Myocyte (in vitro differentiated cells): ENCODE measurements at places on chromosomes 16 and 17.

GRCh38 chr17:49573510-49574322, 2.0 kb upstream of the NXPH3 start:
- DNase-seq, result no peak

- no peak for DNase-seq
Observed at GRCh38 chr16:49969091-49970030, 55.7 kb upstream of the CNEP1R1 start.

DNA sequence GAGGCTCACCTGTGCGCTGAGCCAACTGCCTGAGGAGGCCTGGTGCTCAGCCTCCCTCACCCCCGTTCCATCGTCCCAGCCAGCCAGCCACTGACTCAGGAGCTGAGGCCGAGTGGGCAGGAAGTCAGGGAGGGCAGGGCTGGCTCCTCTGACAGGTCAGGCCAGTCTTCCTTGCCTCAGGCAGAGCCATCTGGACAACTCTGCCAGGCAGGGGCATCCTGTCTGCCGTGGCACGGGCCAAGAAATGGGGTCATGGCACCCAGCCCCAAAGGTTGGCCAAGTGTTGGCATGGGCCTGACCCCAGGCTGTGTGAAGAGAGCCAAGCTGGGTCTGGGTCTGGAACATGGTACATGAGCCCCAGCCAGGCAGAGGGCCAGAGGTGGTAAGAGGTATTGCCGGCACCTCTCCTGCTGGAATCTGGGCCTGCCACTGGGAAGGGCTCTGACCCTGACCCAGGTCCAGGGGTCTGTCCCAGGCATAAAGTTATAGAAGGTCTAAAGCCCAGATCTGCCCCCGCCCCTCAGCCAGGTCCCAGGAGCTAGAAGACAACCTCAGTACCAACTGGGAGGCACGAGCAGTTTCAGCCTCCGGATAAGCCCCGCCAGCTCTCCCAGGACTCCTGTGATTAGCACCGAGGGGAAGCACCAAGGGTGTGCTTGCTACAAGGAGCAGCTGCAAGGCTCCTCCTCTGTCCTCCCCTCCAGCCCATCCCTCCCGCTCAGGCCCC, 2.5 kb upstream of the VASN start:
- no peak for DNase-seq

DNA sequence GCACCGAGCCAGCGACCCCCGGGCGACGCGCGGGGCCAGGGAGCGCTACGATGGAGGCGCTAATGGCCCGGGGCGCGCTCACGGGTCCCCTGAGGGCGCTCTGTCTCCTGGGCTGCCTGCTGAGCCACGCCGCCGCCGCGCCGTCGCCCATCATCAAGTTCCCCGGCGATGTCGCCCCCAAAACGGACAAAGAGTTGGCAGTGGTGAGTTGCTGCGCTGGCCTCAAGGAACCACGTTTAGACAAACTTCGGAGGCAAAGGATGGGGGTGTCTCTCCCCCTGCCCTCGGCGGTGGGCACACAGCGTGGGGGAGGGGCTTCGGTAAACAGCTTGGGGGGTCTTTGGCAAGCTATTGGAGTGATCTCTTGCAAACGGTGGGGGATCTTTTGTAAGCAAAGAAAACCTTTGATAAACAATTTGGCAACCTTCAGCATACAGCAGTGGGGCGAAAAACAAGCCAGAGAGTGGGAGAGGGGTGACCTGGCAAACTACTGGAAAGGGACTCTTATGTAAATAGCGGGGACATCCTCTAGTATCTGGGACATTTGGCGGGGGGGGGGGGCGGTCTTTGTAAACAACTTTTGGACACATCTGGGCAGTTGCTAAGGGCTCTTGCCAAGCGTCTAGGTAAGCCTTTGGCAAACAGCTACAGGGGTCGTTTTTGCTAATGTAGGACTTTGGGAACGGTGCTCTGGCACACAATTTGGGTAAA, 587 bp downstream of the MMP2 start:
- peak; percentile 34 for DNase-seq

DNA sequence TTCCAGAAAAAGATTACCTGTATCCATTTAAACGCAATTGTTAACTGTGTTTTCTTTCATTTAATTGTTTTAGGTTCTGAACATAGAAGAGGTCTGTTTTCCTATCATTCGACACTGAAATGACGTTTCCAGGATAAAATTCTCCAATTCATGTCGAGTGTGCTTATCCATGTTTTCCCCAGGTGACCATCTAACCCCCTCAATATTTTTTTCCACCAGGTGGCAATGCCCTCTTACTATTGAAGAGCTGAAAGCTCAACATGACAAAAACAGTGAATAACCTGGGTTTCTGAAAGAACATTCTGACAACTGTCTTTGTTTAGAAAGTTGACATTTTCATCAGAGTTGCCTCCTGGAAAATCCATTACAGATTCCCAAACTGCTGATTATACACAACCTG, 948.7 kb downstream of the KCNJ2 start:
- DNase-seq, result peak; percentile 22

- DNase-seq, result no peak
Observed at GRCh38 chr17:73634629-73635028, 9.6 kb downstream of the SDK2 start.

DNA sequence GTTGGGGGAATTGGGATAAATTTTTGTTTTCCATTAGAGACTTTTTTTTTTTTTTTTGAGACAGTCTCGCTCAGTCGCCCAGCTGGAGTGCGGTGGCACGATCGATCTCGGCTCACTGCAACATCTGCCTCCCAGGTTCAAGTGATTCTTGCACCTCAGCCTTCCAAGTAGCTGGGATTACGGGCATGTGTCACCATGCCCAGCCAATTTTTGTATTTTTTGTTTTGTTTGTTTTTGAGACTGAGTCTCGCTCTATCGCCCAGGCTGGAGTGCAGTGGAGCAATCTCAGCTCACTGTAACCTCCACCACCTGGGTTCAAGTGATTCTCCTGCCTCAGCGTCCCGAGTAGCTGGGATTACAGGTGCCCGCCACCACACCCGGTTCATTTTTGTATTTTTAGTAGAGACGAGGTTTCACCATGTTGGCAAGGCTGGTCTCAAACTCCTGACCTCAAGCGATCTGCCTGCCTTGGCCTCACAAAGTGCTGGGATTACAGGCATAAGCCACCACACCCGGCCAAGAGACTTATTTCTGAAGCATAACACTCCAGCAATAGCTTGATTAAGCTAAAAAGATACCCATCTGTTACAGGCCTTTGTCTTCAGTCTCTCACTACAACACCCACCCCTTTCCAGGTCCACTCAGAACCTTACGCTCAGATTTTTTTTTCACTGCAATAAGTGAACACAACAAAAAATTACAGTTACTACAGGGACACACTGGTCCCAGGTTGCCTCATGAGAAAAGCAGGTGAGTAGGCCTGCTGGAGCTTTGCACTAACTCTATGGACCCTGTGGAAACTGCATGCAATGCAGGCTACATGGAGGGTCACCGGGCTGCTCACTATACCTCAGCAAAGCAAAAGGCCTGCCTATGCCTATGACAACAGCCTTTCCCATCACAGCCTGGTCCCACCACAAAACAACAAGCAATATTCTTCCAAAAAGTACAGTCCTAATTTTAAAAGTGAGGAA, 34.6 kb downstream of the KANSL1 start:
- DNase-seq, result no peak

GRCh38 chr16:72952404-72952803, 95.5 kb downstream of the ZFHX3 start:
- DNase-seq, result no peak

GRCh38 chr17:19371259-19372010, 6.9 kb upstream of the MAPK7 start:
- peak; percentile 86 for DNase-seq

DNA sequence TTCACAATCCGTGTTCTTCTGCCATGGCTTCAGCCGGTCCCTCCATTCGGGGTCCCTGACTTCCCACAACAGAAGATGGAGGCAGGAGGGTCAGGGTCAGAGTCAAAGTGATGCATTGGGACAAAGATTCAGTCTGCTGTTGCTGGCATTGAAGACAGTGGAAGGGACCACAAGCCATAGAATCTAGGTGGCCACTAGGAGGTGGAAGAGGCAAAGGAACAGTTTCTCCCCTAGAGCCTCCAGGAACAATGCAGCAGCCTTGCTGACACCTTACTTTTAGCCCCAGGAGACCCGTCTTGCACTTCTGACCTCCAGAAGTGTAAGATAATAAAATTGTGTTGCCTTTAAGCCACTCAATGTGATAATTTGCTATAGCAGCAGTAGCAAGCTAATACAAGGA, 55.9 kb downstream of the MFSD11 start:
- DNase-seq, result no peak

GRCh38 chr17:13638855-13639458, 37.2 kb upstream of the HS3ST3A1 start:
- DNase-seq, result peak; percentile 54

DNA sequence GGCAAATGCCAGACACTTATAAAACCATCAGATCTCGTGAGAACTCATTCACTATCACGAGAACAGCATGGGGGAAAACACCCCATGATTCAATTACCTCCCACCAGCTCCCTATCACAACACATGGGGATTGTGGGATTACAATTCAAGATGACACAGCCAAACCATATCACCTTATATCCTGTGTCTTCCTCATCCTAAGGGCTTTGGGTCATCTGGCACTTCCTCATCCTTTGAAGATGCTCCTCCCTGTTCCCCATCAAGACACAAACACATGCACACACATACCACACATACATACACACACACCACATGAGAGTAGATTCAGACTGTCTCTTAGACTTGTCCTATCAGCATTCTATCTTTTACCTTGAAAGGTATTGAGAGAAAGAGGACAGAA, 2.8 kb upstream of the PMFBP1 start:
- DNase-seq, result no peak

GRCh38 chr17:48054238-48055185, 6.4 kb downstream of the NFE2L1 start:
- DNase-seq, result peak; percentile 32

DNA sequence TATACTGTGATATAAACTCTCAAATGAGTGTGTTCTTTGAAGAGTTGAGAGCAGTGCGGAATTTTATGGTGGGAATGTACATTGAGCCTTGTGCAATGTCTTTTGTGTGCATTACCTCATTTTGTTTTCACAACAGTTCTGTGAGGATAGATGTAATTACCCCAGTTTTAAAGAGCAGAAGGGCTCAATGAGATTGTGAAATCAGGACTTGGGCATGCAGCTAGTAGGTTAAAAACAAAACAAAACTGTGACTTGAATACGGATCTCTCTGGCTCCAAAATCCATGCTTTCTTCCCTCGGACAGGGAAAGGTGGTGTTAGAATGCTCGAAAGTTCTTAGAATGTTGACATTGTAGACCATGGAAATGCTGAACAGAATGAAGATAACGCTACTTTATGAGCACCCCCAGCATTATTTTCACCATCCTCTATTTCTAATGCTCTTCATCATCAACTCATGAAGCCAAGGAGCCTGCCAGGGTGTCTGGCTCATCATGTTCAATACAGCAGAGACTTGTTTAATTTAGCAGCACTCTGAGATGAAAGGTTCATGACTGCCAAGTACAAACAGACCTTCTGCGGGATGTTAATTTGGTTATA, 17.1 kb downstream of the MRTFB start:
- no peak for DNase-seq

GRCh38 chr16:80704751-80705505, 99.5 kb downstream of the CDYL2 start:
- DNase-seq, result no peak

DNA sequence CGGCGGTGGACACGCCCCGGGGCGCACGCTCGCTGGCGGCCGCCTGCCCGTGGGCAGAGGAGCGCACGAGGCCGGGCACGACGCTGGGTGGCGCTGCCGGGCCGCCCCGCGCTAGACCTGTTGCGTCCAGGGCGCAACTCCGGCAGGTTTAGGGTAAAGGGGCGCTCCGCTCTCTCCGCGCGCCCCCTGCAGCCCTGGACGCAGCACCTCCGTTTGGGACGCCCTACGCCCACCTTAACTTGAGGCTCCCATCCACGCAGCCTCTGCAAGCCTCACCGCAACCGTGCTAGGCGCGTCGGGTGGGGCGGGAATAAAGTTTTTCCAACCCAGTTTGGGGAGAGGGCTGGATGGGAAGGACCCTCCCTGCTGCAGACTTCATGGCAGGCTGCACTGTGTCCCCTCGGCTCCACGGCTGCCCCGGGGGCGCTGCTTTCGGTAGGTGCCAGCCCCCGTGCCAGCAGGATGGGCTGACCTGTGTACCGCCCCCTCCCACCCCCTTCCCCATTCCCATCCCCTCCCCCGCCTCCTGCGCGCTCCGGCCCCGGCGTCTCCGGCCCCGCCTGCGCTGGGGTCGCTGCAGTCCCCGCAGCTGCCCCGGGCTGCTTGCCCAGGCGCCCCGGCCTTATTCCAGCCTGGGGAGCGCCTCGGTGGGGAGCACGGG, at the start of gene SYT17:
Gene SYT17, plus strand, starts transcription at position 531 of the 661 bp plus-strand sequence. CDS start 407 bp downstream, outside the sequence.
- DNase-seq, result peak; percentile 45

- peak; percentile 25 for DNase-seq
Observed at GRCh38 chr16:82524976-82525375, 101.8 kb upstream of the CDH13 start.

GRCh38 chr17:61007980-61008379, 330.3 kb downstream of the BCAS3 start:
- DNase-seq, result no peak

- no peak for DNase-seq
Observed at GRCh38 chr17:282000-282911, 70.4 kb downstream of the RPH3AL start.

DNA sequence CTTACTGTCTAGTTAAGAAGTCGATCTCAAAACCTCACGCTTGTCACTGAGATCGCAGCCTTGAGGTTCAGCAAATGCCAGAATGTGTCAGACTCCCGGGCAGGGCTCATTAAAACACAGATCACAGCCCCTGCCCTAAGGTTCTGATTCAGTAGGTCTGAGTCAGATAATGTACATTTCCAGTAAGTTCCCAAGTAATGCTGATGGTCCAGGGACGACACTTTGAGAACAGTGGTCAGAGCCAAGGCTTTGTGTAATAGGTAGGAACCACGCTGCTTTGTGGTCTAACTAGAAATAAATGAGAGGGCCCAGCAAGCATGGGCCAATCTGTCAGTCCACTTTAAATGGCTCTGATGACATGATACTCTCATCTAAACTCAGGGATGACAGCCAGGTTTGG, 228.6 kb downstream of the ZFHX3 start:
- peak; percentile 47 for DNase-seq

GRCh38 chr17:76370261-76370993, 14.0 kb upstream of the SPHK1 start:
- peak; percentile 87 for DNase-seq
